ENCODE measurements at places on chromosomes 2 and 18.
A peak's percentile ranks its signal among the peaks of the same experiment; 100 is the strongest.

DNA sequence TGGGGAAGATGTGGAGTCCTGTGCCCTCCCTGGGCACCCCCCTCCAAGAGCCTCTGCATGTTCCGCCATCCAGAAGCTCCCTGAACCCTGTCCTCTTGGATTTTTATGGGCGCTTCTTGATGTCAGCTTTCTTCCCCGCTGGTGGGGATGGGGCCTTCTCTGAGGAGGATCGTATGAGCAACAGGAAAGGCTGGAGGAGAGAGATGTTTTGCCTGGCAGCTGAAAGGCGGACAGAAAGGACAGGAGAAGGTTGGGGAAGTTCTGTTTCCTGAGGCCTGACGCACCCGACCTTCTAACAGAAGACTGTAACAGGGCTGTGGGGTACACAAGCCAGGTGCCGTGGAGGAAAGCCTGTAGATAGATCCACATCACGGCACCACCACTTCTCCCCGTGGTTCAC lies 238.8 kb downstream of the LDLRAD4 start:
- DNase-seq = no peak

GRCh38 chr2:37449761-37450296 lies 105.4 kb downstream of the QPCT start:
- DNase-seq = peak; percentile 78

- DNase-seq = no peak
Observed at GRCh38 chr2:118698564-118698963, 148.9 kb downstream of the EN1 start.

- DNase-seq = no peak
Observed at GRCh38 chr2:61946666-61947065, 41.2 kb downstream of the COMMD1 start.

DNA sequence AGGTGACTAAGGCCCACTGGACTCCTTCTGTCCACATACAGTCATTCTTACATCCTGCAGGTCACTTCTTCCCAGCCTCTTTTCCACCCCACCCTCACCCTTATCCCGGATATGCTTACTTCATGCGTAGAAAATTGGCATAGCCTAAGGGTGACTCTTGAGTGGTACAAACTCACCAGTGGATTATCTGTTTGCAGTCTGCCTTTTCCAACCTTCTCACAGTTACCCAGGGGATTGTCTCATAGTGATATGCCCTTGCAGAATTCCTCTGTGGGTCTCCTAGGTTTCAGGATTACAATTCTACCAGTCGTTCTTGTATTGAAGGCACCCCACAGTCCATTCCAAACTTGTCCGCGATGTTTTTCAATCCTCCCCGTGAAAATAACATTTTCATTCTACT lies 752.9 kb upstream of the HS6ST1 start:
- DNase-seq = no peak

DNA sequence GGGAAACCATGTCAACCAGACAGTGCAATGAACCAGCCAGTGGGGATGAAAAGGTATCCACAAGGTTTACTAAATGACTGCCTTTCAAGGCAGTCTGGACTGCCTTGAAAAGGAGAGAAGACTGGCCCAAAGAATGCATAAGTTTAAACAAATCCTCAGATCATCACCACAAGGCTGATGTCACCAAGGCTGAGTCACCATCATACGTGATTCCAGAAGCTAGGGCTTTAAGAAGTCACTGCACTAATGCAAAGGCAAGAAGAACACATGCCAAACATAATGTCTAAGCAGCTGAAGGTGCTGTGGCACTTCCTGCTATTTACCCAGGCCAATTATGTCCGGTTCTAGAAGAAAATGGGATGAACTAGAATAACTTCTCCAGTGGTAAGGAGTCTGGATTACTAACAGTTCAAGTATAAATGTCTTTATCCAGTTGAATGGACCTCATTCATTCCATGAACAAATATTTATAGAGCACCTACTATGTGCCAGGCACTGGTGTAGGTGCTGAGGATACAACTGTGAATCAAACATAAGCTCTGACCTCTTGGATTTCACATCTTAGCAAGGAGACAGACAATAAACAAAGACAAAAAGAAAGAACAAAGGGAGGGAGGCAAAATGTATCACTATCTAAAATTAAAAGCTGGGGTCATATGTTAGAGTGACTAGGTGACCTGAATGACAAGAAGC lies 37.6 kb upstream of the ONECUT2 start:
- no peak for DNase-seq

GRCh38 chr2:44840503-44840850 lies 101.0 kb upstream of the SIX3 start:
- no peak for DNase-seq

DNA sequence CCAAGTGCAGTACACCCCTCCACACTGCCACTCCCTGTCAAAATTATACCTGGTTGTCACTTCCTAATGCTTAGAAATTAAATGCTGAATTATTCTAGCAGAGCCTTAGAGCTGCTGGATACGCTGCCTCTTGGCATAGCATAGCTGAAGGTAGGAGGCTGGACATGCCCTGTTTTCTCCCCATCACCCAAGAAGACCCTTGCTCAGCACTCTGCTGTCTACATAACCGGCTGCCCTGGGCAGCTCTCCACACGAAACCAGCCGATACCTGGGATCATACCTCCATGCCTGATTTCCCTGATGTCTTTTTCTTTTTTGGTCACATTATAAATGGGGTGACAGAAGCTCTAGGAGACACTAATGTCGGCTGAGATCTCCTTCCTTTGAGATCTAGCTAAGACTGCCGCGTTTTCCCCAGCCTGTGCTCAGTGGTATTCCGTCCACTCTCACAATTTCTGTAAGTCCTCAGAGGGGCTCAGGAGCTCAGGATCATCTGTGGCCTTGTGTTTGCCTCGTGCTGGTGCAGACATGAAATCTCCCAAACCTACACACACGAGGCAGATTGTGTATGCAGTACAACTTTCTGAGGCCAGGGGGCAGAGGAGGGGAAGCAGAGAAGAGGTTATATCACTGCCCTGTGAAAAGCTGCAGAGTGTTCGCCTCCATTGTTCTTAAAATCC lies 13.5 kb upstream of the ZAP70 start:
- DNase-seq = no peak

- no peak for DNase-seq
Observed at GRCh38 chr18:28504066-28504465, 327.1 kb upstream of the CDH2 start.

DNA sequence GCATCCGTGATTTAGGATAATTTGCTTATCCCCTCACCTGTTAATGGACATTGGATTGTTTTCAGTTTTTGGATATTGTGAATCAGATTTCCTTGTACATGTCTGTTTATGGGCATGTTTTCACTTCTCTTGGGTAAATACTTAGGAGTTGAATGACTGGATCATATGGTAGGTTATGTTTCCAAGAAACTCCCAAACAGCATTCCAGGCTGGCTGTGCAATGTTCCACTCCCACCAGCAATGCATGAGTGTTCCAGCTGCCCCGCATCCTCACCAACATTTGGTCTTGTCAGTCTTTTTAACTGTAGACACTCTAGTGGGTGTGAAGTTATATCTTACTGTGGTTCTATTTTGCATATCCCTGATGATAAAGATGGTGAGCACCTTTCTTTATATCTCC lies 8.9 kb upstream of the LRRFIP1 start:
- no peak for DNase-seq

GRCh38 chr2:180520206-180520605 lies 460.2 kb upstream of the UBE2E3 start:
- DNase-seq = no peak

DNA sequence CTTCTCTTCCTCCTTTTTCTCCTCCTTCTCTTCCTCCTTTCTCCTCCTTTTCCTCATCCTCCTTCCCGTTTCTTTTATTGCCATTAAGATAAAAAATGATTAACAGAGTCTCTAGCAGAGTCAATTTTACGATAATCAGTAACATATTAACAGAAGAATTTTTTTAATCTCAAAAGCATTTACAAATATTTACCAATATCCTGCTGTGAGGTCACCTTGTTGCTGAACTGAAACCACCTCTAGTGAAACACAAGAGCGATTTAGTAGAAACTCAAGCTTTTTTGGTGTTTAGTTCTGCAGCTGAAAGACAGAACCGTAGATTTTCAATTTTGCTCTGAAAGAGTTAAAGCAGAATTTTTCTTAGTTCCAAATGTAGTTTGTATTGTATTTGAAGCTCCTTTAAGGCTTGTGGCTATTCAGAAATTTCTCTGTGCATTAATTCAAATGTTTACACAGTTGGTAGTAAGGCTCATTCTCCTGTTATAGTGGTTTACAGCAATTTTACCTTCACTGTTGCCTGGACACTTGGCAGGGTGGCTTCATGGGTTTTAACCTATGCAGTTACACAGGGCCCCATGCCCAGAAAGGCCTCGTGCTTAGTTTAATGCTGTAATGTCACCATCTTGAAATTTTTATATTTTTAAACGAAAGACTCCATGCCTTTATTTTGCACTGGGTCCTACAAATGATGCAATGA lies 1106.6 kb upstream of the FAM98A start:
- DNase-seq = no peak

GRCh38 chr2:100741880-100742276 lies 78.1 kb upstream of the NPAS2 start:
- DNase-seq = no peak

- no peak for DNase-seq
Observed at GRCh38 chr2:147934881-147935620, 85.5 kb downstream of the ORC4 start.

- peak; percentile 15 for DNase-seq
Observed at GRCh38 chr2:171086352-171087290, 74.1 kb downstream of the TLK1 start.
